ENCODE measurements at places on chromosomes 7 and 10.

- DNase-seq: no peak
Measured at GRCh38 chr10:131979821-131980270, 1.9 kb downstream of the BNIP3 start.

DNA sequence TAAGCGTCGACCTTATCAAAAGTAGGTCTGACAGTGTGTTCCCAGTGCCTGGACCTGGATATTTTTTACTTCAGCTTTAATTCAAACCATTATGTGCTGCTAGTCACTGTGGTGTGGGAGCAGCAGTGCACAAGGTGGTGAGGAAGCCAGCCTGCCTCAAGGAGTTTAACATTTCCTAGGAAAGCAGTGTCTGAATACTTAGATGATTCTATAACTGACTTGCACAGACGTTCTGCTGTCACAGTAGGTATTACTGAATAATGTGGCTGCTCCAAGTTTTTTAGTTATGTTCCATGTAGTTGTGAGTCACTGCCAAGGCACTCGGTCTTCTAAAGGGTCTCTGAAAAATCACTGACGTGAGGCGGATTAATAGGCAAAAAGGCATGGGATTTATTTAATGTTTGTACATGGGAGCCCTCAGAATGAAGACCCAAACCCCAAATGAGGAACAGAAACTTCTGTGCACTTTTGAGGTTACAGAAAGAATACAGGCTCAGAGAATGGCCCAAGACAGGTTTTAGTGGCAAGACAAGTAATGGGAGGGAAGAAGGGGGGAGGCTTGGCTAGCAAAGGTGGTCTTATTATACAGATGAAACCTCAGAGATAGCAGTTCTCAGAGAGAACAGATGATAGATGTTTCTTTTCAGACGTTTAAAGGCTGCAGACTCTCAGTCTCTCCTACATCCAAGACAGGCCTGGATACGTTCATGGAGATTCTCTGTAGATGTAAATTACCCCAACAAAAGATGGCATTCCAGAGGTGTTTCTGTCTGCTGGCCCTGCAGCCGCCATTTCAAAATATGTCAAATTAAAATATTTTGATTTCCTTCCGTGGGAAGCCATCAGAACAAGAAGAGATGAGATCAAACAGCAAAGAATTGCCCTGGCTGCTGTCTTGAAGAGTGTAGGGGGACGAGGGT is 209.3 kb downstream of the SDK1 start:
- DNase-seq: no peak

DNA sequence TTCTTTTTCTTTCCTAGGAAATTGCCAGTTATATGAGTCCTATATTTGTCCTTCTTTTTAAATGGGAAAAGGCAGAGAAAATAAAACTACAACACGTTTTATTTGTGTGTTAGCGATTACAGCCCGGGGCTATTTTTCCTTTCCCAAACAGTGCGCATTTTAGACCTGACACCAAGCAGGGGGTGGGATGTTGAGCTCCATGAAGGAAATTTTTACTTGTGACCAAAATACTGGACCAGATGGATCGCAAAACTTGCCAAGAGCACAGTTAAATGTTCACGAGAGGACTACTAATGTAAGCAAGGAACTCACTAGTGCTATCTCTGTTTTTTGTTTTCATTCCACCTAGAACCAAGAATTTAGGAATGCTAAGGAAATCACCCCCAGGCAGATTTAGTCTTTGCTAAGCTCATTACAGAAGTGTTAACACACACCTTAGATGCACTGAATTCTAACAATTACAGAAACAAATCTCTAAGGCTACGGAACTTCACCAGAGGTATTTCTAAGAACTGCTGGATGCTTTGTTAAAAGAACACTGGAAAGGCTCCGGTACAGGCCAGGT is 114.8 kb downstream of the JAZF1 start:
- DNase-seq: peak; percentile 39

DNA sequence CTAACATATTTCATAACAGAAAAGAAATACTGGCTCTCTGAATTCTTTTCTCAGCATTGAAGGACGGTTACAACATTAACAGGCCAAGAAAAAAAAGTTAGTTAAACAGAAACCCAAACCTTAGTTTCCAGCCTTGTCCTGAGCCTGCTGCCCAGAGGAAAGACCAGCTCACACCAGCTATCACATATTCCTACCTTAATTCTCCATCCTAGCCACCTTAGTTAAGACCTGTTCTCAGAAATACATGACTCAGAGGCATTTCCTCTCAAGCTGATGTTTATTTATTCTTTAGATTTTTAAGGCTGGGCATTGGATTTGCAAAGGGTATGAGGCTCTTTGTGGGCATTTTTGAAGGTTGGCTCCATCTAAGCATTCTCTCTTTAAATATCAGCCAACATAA is 34.3 kb upstream of the ADAM12 start:
- peak; percentile 52 for DNase-seq

- no peak for DNase-seq
Measured at GRCh38 chr7:127550247-127550646, 35.1 kb downstream of the GCC1 start.

- DNase-seq: no peak
Measured at GRCh38 chr7:150514748-150515222, at the start of gene GIMAP7. TSS of gene GIMAP7 (plus strand) at chr7:150514872. CDS start at chr7:150519975, 5,103 bp downstream.

- DNase-seq: no peak
Measured at GRCh38 chr7:20510573-20510900, 104.9 kb upstream of the ABCB5 start.

DNA sequence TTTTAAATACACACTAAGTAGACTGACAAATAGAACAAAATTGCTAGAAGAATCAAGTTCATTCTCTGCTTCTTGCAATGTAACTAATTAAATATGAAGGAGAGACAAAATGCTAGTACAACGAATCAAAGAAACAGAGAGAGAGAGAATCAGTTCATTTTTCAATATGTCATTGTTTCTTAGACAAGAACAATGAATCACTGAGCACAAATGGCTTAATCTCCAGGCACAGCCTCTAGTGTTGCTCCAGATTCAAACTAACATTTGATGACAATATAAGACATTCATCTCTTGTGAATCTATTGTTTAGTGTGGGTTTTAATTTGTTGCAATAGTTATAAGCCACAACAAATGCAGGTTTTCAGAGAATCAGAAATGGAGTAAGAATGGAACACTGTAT is 357.4 kb upstream of the TMEM229A start:
- no peak for DNase-seq

GRCh38 chr10:72694476-72695369 is 2.8 kb downstream of the MCU start:
- peak; percentile 44 for DNase-seq

- peak; percentile 48 for DNase-seq
Measured at GRCh38 chr10:92291921-92292845, 1.2 kb downstream of the MARCHF5 start.

GRCh38 chr7:113915956-113916355 is 2.9 kb downstream of the PPP1R3A start:
- no peak for DNase-seq

DNA sequence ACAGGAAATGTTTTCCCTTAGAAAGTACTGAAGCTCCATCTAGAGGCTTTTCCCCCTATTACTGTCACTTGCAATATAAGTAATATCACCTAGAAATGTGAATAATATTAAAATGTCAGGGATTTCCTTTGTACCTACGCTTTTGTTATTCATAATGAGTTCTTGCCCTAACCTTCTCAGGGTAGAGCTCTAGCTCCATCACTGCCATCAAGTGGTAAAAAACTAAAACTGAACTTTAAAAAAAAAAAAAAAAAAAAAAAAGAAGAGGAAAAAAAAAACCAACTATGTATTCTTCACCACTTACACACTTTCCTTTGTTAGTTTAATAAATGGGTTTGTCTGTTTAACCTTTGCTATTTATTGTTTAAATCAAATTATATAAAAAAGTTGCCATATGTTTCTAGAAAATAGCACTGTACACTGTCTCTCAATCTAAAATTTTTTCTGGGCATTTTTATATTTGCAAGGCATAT is 49.9 kb downstream of the DNAJC1 start:
- peak; percentile 51 for DNase-seq

DNA sequence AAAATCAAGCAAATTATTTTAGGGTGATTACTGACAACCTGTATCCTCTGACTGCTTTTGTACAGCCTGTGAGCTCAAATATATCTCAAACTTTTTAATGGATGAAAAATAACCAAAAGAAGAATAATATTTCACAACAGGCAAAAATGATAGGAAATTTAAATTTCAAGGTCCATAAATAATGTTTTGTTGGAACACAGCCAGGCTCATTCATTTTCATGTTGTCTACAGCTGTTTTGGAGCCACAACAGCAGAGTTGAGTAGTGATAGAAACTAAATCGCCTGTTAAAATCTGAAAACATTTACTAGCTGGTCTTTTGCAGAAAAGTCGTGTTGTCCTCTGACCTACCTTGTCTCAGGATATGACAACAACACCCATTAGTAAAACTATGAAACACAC is 75.9 kb downstream of the GLI3 start:
- no peak for DNase-seq

- no peak for DNase-seq
Measured at GRCh38 chr7:116194115-116194514, 16.2 kb upstream of the TES start.

DNA sequence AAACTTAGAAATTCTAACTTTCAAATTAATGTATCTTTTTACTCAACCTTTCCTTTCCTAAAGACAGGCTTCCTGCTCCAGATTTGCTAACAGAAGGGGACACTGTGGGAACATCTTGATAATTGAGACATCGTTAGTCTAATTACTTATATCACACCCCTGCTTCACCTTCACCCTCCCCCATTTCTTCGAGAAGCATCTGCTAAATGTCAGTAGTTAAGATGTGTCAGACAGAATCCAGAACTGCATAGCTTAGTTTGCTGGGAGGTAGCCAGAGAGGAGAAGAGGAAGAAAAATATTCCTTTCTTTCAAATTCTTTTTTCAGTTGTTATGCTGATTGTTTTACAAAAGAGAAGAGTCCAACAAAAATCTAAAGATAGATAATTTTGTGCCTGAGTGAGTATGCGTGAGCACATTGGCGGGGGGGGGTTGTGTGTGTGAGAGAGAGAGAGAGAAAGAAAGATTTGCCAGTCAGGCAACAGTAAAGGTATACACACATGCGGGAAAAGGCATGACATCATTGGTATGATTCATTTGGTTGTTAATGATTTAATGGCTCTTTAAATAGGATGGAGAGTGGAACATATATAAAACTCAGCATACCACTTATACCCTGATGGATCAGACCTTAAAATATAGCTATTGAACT is 192.4 kb downstream of the PTN start:
- peak; percentile 20 for DNase-seq

GRCh38 chr7:20864221-20864620 is 77.5 kb upstream of the SP8 start:
- DNase-seq: no peak

DNA sequence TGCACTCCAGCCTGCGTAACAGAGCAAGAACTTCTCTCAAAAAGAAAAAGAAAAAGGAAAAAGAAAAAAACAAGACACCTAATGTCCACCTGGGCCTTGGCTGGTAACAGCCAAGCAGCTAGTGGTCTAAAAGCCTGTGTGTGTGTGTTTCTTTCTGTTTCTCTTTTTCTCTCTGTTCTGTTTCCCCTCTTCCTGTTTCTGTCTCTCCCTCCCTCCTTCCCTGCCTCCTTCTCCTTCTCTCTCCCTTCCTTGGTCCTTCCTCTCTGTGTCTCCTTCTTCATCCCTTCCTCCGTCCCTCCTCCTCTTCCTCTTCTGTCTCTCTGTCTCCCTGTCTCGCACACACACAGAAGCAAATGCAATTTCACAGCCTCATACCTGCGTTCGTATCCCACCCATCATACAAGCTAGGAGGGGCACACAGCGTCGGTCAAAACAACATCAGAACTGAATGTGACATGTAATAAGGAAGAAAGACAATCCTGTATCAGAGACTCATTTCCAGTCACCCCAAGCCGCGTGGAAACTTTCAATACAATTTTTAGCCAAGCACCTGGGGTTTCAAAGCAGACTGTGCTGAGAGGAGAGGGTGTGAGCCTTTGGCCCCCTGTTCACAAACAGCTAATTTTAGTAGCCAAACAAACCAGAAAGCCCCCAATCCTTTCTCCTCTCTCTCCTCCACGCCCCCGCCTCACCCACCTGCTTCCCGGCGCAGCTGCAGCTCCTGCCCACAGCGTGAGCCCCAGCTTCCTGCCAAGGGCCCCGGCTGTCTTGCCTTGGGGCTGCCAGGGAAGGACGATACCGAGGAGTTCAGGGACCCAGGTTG is 50.2 kb upstream of the GNA12 start:
- no peak for DNase-seq

DNA sequence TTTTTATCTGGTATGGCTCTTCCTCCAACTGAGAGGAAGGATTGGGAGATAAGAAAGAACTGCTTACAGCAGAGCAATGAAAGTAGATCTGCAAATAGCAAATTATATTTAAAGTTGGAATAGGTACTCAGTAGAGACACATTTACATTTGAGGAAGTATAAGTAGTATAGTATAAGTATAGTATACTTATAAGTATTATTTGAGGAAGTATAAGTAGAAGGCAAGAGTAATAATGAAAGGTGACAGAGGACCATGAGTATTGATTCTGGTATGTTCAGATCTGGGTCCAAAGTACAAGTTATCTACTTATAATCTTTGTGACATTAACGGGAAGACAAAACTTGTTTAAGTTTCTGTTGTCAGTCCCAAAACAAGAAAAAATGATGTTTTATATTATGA is 527.6 kb upstream of the SORCS1 start:
- DNase-seq: no peak

Data from A172 (cell line).